T-helper 9 cell (primary cell): ENCODE measurements at places on chromosomes 6 and 20.

- no peak for DNase-seq
These were observed 290.4 kb upstream of the HSF2 start for GRCh38 chr6:122109075-122109474.

GRCh38 chr6:152078001-152078400, 270.5 kb downstream of the ESR1 start:
- DNase-seq: no peak

DNA sequence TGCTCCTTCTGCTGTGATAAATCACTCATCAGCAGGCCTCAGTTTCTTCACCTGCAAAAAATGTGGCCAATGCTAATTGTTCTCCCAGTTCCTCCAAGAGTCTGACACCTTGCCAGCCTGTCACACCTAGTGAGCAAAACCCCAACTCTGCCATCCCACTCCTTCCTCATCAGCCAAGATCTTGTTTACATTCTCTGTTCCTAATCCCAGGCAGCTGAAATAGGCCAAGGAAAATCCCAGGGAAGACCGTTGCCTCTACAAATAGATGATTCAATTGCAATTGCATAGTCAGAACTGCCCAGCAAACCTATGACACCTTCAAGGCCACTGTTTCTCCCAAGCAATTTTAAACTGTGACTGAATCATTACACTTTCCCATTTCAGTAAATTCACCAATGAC, 78.7 kb downstream of the GMDS start:
- no peak for DNase-seq

- no peak for DNase-seq
These were observed 13.6 kb upstream of the CALHM6 start for GRCh38 chr6:116447496-116448011.

DNA sequence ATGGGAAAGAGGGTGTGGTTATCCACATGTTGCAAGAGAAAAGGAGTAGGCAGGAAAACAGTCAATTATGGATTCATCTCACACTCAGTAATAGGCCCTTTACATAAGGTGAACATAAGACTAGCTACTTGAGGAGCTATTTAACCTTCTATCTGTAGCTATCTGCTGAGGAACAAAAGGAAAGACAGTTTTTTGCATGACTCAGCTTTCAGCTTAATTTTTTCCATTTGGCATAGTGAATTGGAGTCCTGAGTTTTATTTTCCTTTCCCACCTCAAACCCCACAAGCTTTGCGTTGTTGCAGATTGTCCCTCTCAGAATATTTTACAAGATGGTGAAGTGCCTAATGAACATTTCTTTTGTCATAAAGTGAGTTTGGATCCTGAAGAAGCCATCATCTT, 32.4 kb downstream of the UBD start:
- DNase-seq: no peak

- no peak for DNase-seq
These were observed 10.1 kb downstream of the RIPOR2 start for GRCh38 chr6:24925661-24926060.

DNA sequence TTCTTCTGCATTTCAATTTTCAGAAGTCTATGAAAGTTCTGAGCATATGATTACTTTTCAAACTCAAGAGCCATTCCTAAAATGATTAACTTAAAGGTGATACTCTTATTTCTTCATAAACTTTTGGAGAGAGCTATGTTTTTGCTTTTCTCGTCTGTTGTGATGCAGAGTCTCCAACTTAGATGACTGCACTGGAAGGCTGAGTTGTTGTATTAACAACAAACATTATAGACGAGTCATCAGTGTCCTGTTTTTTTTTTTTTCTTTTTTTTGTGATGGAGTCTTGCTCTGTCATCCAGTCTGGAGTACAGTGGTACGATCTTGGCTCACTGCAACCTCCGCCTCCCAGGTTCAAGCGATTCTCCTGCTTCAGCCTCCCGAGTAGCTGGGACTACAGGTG, 101.9 kb downstream of the CD109 start:
- DNase-seq: no peak

- DNase-seq: no peak
These were observed 69.9 kb upstream of the SCGN start for GRCh38 chr6:25582101-25582500.

DNA sequence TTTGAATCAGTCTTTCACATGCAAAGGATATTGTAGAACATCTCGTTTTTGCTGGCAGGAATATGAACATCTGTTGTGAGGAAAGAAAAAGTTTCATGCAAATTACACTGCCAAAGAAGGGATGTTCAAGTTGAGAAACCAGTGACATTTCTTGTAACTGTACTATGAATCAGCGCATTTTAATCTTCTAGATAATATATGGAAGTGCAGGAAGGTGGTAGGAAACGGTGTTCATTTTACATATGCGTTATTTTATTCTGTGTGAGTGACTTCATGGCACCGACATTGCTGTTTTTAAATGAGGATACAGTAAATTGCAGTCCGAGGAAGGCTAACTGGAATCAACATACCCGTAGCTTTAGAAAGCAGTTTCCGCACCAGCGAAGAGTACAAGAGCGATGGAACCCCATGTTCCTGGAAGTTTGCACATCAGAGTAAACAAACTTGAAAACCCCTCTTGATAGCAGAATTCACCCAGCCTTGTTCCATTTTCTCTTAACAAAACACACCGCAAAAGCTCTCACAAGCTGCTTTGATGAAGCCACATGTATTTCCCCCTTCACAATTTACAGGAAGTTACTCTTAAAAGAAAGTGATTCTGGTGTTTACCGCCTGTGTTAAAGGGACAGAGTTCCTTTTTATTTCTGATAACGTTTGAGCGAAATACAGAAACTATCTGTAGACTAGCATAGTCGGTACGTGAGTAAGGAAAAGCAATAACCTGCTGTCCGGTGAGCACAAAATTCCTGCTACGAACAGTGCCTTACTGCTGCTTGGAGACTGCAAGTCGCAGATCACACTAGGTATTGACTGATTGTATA, 11.5 kb downstream of the PRDM1 start:
- DNase-seq: peak; percentile 17

DNA sequence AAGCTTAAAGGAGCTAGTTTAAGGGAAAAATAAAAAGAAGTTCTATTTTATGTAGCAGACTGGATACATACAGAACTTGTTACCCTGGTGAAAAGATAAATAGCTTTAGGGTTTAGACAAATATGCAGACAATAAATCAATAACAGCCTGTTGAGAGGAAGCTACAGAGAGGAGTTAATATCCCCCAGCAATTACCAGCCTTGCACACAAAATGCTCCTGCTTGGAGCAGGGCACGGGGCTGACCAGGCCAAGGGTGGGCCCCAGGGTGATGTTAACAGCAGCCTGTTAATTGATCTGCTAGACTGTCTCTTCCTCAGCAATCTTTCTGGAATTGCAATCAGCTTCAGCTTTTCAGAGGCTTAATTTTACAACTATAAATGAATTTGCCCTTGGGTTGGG, 125.1 kb upstream of the SOX4 start:
- DNase-seq: no peak

DNA sequence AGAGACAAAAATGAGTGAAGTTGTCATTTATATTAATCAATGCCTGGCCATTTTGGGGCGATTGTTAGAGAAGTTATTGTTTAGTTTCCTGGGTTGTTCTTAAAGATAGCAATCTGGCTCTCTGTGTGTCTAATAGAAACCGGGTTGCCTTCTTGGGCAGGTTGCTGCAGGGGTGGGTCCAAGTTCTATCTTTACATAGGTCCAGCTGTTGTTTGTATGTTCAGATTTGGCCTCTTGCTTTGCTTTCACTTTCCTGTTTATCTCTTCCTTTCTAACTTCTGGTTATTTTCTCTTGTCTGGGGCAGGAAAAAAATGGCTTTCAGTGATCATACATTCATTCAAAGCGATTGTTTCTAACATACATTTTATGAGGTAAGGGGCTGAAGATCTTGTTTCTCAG, 128.4 kb upstream of the NOX3 start:
- DNase-seq: no peak

DNA sequence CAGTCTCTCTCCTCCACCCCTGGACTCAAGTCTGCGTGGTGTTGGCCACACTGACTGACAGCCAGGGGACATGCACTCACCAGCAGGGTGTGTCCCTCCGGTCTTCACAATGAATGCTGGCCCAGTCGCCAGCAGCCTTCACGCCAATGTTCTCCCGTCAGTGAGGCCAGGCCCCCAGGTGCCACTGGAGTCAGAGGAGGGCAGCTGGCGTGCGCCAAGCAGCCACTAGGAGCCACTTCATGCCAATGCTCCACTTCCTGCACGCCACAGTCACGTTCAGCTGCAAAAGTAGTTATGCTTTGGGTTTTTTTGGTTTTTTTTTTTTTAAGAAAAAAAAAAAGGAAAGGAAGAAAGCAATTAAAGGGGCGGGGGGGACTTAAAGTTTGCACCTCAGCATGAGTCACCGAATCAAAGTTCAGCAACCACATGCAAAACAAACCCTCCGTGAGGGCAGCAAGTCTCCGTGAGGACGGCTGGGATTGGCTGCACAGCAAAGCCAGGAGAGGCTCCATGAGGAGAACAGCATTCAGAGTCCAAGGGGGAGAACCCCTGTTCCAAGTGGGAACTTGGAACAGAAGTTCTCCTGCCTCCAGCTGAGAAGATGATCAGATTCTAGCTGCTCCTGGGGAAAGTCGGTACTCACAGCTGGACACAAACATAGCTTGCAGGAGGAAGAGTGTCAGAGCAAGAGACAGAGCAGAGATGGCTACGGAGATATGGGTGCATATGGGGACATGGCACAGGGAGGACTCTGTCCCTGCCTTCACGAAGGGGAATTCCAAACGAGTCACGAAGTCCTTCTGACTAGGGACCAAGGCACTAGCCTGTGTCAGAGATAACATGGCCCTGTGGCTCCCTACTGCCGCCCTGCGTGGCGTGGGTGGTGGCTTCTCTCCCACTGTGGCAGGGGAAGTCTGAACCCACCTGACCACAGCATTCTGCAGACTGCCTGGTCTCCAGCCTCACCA, at the start of gene ZC3H12D:
Gene ZC3H12D, minus strand, starts transcription at position 282 of the 968 bp plus-strand sequence. CDS start 10,471 bp downstream, outside the sequence.
- DNase-seq: peak; percentile 74

- DNase-seq: no peak
These were observed 105.4 kb downstream of the CD83 start for GRCh38 chr6:14222956-14223355.

GRCh38 chr20:36337886-36338285, 31.7 kb downstream of the DLGAP4 start:
- no peak for DNase-seq

- no peak for DNase-seq
These were observed 233.3 kb upstream of the ECI2 start for GRCh38 chr6:4368649-4369048.
